ENCODE measurements at places on chromosomes 2 and 18. TPM values are rescaled to one million over a fixed set of nuclear protein-coding genes. Genes with fewer than 3 reads are reported as not detected.

Gene ARHGAP15
- 1.3 TPM for total RNA-seq

Gene POTEJ
- total RNA-seq, result not detected

Gene ERBB4
- total RNA-seq, result 4.4 TPM

Gene BMP10
- not detected for total RNA-seq

Gene MCFD2
- 42.2 TPM for total RNA-seq

Gene ALLC
- not detected for total RNA-seq

Gene TRAK2
- total RNA-seq, result 24.9 TPM

Gene NEU4
- not detected for total RNA-seq

Gene C2orf80
- not detected for total RNA-seq

Gene FAM237A
- not detected for total RNA-seq

Gene HOXD3
- total RNA-seq, result not detected

Gene UGT1A4
- not detected for total RNA-seq

Gene ARHGAP28
- total RNA-seq, result 16.5 TPM

Gene FAM124B
- 0.78 TPM for total RNA-seq

DNA sequence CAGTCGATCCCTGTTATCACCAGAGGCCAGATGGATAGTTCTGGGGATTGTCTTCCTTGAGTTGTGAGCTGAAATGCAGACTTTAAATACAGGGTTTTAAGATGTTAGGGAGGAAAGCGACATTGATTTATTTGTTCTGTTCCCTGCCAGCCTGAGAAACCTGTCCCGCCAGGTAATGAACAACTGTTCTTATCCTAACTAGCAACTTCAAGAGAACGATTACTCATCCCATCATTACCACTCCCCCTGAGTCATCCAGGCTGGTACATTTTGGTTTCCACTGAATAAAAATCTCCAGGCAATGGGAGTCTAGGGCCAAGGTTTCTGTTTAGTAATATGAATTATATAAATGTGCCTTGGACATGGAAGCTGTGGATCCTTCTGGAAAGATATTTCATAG is 131.2 kb downstream of the LYPD6B start:
- peak; percentile 31 for DNase-seq

GRCh38 chr2:164967781-164968228 is 12.5 kb upstream of the SLC38A11 start:
- peak; percentile 20 for DNase-seq

DNA sequence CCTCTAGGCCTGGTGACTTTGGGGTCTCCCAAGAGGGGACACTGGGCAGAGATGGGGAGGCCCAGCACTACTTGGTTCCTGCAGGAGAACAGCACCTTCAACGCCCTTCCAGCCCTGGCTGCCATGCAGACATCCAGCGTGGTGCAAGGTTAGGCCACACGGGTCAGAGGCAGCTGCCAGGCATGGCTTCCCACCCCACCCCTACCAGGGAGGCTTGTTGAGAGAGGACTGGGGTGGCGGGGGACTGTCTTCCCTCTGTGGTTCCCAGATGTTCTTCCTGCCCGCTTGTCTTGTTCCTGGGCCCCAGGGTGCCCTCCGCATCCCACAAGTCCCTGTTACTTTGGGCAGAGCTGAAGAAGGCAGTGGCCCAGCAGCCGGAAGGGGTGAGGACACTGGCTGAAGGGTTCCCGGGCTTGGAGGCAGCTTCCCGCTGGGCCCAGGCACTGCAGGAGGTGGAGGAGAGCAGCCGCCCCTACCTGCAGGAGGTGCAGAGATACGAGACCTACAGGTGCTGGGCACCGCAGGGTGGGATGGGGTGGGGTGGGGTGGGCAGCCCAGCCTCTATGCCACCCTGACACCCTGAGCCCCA is 4.5 kb downstream of the PROM2 start:
- DNase-seq, result no peak

DNA sequence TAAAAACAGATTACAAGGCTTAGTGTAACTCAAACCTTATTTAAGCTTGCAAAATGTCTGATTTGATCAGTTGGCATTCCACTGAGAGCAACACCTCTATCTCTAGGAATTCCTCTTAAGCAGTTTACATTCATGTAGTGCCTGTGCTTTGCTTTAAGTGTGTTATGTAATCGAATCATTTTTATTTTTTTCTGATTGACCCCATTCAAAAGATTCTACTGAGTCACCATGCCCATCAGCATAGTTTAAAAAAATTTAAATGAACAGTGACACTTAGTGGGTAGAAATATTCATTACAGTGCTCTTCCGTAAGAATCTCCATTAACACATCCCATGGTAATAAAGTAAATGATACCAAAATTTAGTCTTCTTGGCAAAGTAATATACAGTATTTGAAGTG is 67.8 kb upstream of the SLC4A10 start:
- DNase-seq, result no peak

GRCh38 chr2:33529771-33530481 is 53.5 kb downstream of the RASGRP3 start:
- DNase-seq, result no peak

GRCh38 chr2:165057931-165058330 is 102.6 kb upstream of the SLC38A11 start:
- DNase-seq, result no peak

- no peak for DNase-seq
Measured at GRCh38 chr2:151943461-151943860, 115.2 kb upstream of the ARL5A start.

- DNase-seq, result no peak
Measured at GRCh38 chr18:79530821-79531220, 135.1 kb downstream of the NFATC1 start.

GRCh38 chr2:6233993-6234392 is 541.8 kb downstream of the SOX11 start:
- no peak for DNase-seq

GRCh38 chr2:37812414-37812813 is 112.7 kb upstream of the RMDN2 start:
- DNase-seq, result no peak

- no peak for DNase-seq
Measured at GRCh38 chr2:75949385-75950030, 238.8 kb upstream of the GCFC2 start.

DNA sequence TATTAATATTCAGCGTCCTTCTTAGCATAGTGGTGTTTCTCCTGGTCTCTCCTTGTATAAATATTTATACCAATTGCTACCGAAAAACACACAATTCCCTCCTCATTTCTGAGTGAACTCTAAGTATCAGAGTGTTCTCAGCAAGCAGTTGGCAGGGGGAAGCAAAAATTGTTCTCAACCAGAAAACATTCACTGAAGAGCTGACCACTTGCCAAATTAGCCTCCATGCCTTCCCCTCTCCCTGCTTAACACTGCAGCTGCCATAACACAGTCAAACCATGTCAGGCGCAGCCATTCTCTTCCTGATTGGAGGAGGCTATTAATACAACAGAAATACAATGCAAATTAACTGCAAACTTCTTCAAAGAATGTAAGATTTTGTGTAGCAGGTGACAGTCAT is 105.0 kb downstream of the COL6A3 start:
- DNase-seq, result no peak

- peak; percentile 54 for DNase-seq
Measured at GRCh38 chr2:219178377-219179175, 501 bp downstream of the RETREG2 start.

DNA sequence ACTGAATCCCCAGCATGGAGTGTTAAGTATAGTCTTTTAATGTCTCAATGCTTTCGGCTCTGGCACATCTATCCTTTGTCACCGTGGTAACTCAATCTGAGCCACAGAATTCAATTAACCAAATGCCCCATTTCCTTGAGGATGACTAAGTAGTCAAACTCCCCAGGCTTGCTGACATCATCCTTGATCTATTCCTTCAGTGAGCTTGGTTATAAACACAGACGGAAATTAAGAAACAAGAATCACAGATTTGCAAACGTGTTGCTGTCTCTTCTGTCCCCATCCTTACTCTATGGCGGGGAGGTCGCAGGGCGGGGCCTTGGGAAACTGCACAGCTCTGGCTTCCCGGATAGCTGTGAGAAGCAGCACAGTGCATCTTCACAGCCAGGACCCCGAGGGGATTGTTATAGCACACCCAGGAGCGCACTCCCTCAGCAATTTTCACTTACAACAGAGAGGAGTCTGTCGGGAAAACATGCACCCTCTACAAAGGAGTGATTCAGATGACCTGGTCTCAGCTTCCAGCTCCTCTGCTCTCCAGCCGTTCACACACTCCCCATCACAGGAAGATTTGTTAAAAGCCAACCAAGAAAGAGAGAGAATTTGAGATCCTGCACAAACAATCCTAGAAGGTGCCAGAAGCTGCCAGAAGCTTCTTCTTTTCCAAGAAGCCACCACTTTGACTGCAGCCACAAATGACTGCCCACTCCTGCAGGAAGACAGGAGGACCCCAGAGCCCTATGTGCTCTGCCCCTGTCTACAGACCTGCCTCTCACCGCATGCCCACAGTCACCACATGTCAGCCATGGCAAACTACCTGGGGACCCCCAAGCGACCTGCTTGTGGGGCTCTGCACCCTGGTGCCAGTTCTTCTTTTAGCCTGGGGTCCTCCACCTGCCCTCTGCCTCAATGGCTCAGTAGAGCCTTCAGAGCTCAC is 44.9 kb upstream of the YWHAQ start:
- DNase-seq, result no peak

DNA sequence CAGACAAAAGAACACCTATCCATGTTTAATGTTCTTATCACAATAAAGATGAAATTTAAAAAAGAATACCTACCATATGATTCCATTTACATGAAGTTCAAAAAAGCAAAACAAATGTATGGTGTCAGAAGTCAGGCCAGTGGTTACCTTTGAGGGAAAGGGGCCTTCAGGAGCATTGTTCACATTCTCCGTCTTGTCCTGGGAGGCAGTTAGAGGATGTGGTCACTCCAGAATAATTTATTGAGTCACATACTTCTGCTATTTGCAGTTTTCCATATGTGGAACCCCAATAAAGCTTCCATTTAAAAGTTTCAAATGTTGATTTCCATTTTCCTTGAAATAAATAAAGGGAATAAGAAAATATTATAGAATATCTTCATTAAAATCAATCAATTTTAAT is 41.6 kb upstream of the POU3F3 start:
- DNase-seq, result no peak

DNA sequence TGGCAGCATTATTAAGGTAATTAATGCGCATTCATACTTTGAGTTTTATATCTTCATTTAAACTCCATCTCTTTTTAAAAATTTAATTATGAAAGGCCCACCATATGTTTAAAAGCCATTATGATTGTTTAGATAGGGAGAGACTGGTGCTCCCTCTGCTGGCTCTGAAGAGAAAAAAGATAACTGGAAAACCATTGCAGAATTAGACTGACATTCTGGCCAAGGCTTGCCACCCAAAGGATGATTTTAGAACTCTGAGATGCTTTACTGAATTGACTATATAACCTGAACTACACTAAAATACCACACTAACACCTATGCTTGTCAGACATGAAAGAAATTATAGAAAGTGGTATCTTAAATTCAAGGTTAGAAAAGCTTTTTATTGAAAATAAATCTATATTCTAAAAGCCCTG is 127.6 kb upstream of the SPOPL start:
- peak; percentile 41 for DNase-seq

- peak; percentile 34 for DNase-seq
Measured at GRCh38 chr2:12326449-12327190, 390.1 kb upstream of the TRIB2 start.

DNA sequence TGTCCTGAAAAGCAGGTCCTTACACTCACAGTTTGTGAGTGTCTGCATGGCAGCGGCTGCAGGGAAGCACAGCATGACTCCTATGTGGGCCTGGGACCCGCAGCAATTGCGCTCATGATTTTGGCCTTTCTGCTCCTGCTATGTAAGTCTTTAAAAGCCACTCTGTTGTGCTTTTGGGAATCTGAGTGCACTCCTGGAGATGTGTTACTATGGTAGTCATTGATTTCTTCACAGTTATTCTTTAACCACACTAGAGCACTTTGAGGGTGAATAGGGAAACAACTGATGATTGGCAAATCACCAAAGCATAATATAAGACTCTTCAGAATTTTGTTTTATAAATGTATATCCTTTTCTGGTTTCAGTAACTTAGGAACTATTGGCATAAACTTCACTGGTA is 40.9 kb downstream of the DSG2 start:
- no peak for DNase-seq

- no peak for DNase-seq
Measured at GRCh38 chr2:188931361-188931760, 42.8 kb upstream of the COL3A1 start.

DNA sequence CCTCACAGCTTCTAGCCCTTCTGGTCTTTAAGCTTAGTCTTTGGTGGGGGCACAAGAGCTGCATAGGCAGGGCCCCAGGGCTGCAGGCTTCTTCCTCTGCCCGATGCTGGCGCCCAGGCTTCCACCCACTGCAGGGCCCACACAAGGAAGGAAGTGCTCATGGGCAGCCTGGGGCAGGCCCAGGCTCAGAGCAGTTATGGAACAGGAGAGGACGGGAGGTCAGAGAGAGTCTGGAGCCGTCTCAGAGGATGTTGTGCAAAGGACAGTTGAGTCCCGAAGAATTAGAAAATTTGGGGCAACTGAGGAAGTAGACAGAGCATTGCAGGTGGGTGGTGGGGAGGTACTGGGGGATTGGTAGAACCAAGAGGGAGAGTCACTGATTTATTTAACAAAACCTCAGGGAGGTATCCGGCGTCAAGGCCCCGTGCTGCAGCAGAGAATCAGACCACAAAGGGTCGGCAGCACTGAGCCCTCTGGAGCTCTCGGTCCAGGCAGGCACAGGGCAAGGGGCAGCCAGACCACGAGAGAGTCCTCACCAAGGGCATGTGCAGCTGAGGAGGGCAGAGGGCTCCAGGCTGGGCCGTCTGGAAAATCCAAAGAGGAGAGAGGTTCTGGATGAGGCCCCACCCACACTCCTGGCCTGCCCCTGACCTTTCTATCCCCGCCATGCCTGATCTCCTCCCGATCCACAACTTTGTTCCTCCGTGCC is 110.8 kb upstream of the GLI2 start:
- no peak for DNase-seq

- no peak for DNase-seq
Measured at GRCh38 chr18:78090584-78090983, 840.9 kb downstream of the GALR1 start.

DNA sequence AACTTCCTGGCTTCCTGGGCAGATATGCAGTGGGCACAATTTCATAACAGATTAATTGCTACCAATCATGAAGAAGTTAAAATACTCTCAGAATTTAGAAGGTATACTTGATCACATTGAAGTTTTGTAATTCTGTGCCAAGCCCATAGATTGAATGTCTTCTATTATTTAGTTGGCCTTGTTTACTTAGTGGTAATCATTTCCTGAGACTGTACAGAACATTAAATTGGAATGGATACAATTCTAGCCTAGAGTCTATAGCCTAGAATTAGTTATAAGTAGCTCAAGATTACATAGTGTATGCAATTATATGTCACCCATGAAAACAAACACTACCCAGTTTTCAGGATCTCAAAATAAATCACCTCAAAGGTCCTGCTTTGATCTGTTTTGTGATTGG is 615.8 kb downstream of the XIRP2 start:
- no peak for DNase-seq

GRCh38 chr2:62611854-62612253 is 93.7 kb upstream of the EHBP1 start:
- DNase-seq, result no peak

DNA sequence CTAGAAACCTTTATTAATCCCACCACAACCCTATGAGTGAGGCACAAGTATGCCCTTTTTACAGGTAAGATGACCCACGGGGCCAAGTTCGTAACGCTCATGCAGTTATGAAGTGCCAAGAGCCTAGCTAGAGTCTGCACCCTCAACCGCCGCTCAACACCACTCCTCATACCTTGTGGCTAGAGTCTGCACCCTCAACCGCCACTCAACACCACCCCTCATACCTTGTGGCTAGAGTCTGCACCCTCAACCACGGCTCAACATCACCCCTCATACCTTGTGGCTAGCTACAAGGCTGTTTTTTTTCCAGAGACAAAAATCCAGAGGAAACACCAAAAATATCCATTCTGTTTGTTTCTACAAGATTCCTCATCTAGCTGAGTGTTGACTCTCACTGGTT is 4.6 kb downstream of the TXNL4A start:
- no peak for DNase-seq

GRCh38 chr2:45070113-45070652 is 60.9 kb upstream of the SIX2 start:
- no peak for DNase-seq
